ENCODE measurements at places on chromosomes 5 and 9.

- peak; percentile 80 for DNase-seq
Measured at GRCh38 chr5:31811210-31811609, 172.3 kb downstream of the PDZD2 start.

DNA sequence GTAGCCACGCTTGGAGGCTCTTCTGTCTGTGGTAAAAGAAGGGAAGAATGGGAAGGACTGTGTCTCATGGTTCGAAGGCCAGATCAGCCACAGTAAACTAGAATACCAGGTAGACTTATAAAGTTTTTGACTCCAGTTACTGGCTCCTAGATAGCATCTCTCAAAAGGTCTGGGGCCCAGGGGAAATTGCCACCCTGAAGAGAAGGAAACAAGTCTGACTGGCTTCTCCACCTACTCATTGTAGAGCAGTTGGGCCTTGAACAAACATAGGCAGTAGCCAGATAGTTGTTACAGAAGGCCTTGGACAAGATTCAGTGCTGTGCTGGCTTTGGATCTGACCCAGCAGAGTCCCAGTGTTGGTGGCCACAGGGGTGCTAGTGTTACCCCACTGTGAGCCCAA, 890.4 kb downstream of the EFNA5 start:
- DNase-seq: no peak

DNA sequence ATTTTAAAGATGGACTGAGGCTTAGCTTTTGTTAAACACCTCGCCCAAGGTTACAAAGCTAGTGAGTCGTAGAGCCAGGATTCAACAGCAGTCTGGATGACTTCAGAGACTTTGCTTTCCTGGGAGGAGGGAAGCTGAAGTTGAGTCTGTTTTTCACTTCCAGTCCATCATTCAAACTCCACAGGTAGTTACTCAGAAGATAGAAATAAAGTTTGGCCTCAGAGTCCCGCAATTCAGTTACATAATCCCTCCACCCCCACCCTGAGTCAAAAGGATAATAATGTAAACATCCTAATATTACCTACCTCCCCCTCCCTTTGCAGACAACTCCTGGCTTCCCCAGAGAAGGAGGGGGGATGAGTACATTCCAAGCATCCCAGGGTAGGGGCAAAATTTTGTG, 8.1 kb downstream of the HBEGF start:
- DNase-seq: no peak

DNA sequence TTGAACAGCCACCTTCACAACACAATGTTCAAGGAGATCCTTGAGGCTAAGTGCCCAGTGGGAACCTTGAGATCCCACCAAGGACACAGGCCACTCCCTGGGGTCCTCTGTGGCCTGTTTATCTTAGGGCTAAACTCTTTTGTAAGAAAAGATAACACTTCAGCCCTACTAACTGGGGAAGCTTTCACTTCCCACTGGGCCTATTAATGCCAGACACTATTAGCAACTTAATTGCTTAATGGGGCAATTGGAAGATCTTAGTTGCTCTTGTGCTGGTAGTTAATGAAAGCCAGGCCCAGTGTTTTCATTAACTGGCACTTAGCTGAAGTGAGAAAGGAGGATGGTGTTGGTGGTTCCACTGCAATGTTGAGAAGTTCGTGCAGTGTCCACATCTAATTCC, 117.1 kb downstream of the EGFLAM start:
- no peak for DNase-seq

DNA sequence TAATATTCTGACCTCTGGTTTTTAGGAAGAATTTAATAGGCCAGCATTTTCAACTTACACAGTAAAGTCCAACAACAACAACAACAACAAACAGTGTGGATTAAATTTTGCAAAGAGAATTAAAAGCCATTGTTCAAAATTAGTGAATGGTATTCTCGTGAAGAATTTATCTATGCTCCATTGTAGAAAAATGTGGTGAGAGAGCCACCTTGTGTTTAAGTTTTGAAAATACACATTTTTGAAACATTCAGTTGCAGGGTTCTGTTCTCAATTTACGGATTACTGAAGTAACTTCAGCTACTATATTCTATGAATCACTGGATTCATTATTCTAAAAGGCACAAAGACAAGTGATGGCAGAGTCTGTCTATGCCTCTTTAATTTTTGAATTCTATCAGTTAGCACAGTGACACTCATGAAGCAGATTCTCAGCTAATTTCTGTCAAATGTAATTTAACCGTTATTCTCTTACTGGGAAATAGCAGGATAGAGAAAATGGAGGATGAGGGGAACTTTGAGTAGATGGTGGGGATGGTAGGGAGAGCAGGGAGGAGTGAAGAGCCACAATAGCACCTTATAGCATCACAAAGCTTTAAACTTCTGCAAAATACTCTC, 11.0 kb downstream of the CCDC152 start:
- no peak for DNase-seq

All from GM04503 (cell line).